ENCODE measurements at places on chromosomes 11 and 22. TPM values are rescaled to one million over a fixed set of nuclear protein-coding genes. Genes with fewer than 3 reads are reported as not detected.

ELMOD1 gene
- total RNA-seq, result 0.96 TPM

- peak within 1 kb of the TSS; percentile 85 for H3K27ac ChIP-seq
- DNase-seq, result peak; percentile 87
- H3K4me1 ChIP-seq, result peaks cover 59% of the 10 kb centered on the region
- H3K27me3 ChIP-seq, result no peaks in the 10 kb centered on the region
- peak within 1 kb of the TSS; percentile 91 for H3K4me3 ChIP-seq
Measured at GRCh38 chr22:37019309-37020191, at the start of the genes MPST and TST. TSS of gene MPST (plus strand) at chr22:37019742. CDS start at chr22:37019837, 95 bp downstream. TSS of gene TST (minus strand) at chr22:37019447. CDS start at chr22:37018732, 715 bp downstream.

DNA sequence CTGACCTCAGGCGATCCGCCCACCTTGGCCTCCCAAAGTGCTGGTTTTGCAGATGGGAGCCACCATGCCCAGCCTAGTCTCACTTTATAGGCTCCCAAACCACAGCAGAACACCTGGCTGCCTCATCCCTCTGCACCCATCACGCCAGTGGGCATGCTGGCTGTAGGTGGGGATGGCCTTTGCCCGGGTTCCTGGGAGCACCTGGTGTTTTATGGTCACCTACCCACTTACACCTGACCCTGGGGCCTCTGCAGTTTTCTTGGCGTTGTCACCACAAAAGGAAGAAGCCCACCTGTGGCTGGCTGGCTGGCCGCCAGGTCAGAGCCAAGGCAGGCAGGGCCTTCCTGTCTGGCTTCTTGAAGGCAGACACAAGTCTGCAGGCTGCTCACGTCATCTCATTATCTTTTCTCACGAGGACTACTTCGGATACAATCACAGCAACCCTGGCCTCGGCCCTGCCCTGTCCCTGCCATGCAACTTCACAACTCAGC, 8.2 kb downstream of the RRP7A start:
- no peaks in the 10 kb centered on the region for H3K27me3 ChIP-seq
- H3K4me1 ChIP-seq, result no peaks in the 10 kb centered on the region

DNA sequence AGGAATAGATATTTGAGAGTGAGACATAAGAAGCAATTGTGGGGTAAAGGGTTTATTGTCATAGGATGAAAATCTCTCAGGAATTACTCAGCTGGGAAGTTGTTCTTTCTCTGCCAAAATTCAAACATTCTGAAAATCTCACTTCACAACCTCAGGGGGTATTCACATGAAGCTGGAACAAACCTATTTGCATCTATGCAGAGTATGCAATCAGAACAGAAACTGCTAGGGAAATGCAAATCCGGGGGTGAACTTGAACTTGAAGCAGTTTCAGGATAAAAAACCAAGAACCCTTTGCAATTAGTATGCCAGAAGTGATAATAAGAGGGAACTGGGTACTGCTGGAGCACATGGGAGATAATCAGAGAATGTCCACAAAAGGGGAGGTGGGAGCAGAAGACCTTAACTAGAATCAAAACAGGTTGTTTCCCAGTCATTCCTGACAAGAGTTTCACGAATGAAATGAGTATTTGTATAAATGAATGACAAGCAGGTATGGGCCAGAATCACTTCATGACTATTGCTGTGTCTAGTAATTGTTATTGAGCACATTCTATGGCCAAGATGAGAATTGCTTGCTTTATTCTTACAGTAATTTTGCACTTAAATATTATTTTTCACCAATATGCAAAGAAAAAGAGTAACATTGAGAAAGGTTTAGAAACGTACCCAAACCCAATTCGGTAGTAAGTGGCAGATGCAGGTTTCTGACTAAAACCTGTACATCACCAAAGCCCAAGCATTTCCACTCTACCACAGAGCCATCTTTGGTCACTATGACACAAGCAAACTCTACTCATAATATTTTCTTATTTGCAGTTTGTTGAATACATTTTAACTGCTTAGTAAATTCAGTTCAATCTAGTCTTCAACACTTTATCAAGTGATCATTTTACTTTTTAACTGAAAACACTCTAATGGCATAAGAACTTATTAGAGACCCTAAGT, 61.8 kb upstream of the UBASH3B start:
- H3K27ac ChIP-seq, result no peak overlapping the region
- no peaks in the 10 kb centered on the region for H3K4me1 ChIP-seq
- H3K27me3 ChIP-seq, result peaks cover 8% of the 10 kb centered on the region

C11orf97 gene
- total RNA-seq, result 1.8 TPM

GRCh38 chr11:66121466-66121865, 51.4 kb downstream of the PACS1 start:
- H3K27ac ChIP-seq, result no peak overlapping the region
- no peak for DNase-seq
- no peaks in the 10 kb centered on the region for H3K36me3 ChIP-seq

- H3K36me3 ChIP-seq, result no peaks in the 10 kb centered on the region
- no peak overlapping the region for H3K27ac ChIP-seq
- no peaks in the 10 kb centered on the region for H3K27me3 ChIP-seq
- H3K4me1 ChIP-seq, result peaks cover 26% of the 10 kb centered on the region
- DNase-seq, result no peak
- H3K4me3 ChIP-seq, result no peak overlapping the region
Measured at GRCh38 chr22:38038890-38039812, 18.1 kb upstream of the PICK1 start.

- H3K4me1 ChIP-seq, result no peaks in the 10 kb centered on the region
- H3K4me3 ChIP-seq, result no peak overlapping the region
- H3K27me3 ChIP-seq, result peaks cover 8% of the 10 kb centered on the region
- no peak overlapping the region for H3K27ac ChIP-seq
Measured at GRCh38 chr11:115990004-115990447, 485.8 kb upstream of the CADM1 start.

SFI1 gene
- total RNA-seq, result 39.6 TPM

C22orf23 gene
- 0.65 TPM for total RNA-seq

RAB36 gene
- total RNA-seq, result 10.0 TPM

ASRGL1 gene
- total RNA-seq, result 26.6 TPM

DNA sequence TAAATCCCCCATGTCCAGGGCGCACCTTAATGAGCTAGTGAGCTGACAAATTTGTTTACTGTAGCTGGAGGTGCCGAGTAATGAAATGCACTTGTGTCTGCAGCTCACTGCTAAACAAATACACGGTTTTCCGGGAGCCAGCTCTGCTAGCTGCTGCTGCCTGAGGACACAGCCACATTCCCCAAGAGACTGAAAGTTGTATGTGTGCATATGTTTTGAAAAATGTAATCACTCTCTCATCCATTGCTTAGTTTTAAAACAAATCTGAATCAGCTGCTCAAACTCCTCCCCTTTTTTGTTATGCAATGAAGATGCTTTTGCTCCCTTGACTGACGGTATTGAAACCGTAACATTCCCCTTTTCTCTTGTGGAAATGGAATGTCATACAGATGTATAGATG, 62.4 kb upstream of the NNMT start:
- no peak overlapping the region for H3K4me3 ChIP-seq
- H3K4me1 ChIP-seq, result peaks cover 3% of the 10 kb centered on the region
- DNase-seq, result no peak
- H3K36me3 ChIP-seq, result no peaks in the 10 kb centered on the region
- no peaks in the 10 kb centered on the region for H3K27me3 ChIP-seq

GRCh38 chr22:35072925-35073324, 7.0 kb downstream of the ISX start:
- H3K4me1 ChIP-seq, result no peaks in the 10 kb centered on the region
- DNase-seq, result no peak
- no peak overlapping the region for H3K4me3 ChIP-seq
- H3K36me3 ChIP-seq, result no peaks in the 10 kb centered on the region
- H3K27ac ChIP-seq, result no peak overlapping the region

- no peaks in the 10 kb centered on the region for H3K27me3 ChIP-seq
- H3K27ac ChIP-seq, result no peak overlapping the region
Measured at GRCh38 chr11:24406980-24407379, 89.9 kb upstream of the LUZP2 start.

RIBC2 gene
- total RNA-seq, result 4.5 TPM

GRCh38 chr22:49215840-49216239, 611.8 kb downstream of the BRD1 start:
- no peaks in the 10 kb centered on the region for H3K4me1 ChIP-seq
- no peak overlapping the region for H3K4me3 ChIP-seq
- DNase-seq, result no peak
- peaks cover 11% of the 10 kb centered on the region for H3K27me3 ChIP-seq

DNA sequence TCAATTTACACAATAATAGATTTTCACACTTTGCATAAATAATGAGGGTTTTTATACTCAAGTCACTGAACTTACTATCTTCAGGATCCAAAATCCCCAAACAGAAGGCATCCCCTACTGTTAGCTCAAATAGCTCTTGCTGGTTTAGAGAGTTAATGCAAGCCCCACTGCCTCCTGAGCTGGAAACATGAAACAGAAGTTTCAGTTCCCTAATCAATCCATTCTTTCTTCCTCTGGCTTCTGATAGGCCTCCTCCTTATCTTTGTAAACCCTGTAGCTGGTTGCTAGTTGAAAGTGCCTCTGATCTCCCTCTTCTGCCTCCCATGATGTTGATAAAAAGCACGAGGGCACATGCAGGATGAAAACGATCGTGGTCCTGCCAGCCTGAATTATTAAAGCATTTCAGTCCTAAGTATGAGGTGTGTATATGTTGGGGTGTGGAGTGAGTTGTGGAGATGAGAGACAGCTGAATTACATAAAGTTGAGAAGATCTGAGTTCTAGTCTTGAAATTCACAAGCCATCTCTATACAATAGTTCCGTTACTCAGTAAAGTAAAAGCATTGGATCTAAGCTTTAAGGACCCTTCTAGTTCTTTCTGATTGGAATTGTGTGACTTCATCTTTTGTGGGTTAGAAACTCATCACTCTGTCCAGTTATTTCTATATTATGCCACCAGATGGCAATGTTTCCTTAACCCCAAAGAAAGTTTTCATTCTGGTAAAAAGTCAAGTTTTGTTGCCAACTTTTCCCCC, 35.0 kb upstream of the EHF start:
- no peaks in the 10 kb centered on the region for H3K27me3 ChIP-seq
- DNase-seq, result peak; percentile 72
- no peak overlapping the region for H3K4me3 ChIP-seq
- no peaks in the 10 kb centered on the region for H3K36me3 ChIP-seq
- H3K4me1 ChIP-seq, result peaks cover 15% of the 10 kb centered on the region

Data from left lung (tissue), 14 donors.